ENCODE measurements at places on chromosomes 16 and 17.

DNA sequence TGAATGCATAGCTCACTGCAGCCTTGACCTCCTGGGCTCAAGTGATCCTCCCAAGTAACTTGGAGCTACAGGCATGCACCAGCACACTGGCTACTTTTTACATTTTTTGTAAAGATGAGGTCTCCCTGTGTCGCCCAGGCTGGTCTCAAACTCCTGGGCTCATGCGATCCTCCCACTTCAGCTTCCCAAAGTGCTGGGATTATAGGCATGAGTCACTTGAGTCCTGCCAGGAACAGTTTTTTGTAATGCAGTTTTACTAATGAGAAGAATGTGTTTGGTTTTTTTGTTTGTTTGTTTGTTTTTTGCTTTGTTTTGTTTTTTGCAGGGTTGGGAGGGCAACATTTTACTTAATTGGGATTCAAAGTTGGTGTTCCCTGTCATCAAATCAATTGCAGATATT is 22.2 kb downstream of the SOST start:
- no peak for DNase-seq

DNA sequence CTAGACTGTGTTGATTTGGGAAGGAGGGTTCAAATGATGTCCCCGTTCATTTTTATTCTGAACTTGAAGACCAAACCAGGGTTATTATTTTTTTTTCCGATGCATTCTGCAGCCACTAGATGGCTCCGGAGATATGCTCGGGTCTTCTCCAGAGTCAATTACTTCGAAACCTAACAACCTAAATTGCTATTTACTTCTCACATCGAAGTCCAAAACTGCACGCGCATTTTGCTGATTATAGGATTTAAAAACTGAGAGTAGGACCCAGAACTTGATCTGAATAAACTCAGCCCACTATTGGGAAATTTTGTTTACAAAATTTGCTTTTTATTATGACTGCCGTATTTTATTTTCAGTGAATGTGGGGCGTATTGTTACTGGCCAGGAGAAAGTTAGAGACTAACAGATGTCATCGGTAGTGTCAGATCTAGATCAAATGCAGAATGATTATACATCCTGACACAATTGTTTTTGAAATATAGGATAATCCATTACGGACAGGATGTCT is 263.8 kb downstream of the HS3ST3A1 start:
- no peak for DNase-seq

DNA sequence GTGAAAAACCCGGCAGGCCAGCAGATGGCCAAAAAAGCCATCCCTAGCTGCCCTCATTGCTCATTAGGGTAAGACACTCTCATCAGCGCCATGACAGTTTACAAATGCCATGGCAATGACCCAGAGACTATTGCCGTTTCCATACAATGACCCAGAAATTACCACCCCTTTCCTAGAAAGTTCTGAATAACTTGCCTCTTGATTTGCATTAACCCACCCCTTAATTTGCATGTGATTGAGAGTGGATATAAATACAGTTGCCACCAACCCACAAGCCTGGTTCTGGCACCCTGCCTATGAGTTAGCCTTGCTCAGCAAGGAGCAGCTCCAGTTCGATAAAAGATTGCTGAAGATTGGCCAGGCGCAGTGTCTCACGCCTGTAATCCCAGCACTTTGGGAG is 16.1 kb upstream of the C16orf54 start:
- no peak for DNase-seq

DNA sequence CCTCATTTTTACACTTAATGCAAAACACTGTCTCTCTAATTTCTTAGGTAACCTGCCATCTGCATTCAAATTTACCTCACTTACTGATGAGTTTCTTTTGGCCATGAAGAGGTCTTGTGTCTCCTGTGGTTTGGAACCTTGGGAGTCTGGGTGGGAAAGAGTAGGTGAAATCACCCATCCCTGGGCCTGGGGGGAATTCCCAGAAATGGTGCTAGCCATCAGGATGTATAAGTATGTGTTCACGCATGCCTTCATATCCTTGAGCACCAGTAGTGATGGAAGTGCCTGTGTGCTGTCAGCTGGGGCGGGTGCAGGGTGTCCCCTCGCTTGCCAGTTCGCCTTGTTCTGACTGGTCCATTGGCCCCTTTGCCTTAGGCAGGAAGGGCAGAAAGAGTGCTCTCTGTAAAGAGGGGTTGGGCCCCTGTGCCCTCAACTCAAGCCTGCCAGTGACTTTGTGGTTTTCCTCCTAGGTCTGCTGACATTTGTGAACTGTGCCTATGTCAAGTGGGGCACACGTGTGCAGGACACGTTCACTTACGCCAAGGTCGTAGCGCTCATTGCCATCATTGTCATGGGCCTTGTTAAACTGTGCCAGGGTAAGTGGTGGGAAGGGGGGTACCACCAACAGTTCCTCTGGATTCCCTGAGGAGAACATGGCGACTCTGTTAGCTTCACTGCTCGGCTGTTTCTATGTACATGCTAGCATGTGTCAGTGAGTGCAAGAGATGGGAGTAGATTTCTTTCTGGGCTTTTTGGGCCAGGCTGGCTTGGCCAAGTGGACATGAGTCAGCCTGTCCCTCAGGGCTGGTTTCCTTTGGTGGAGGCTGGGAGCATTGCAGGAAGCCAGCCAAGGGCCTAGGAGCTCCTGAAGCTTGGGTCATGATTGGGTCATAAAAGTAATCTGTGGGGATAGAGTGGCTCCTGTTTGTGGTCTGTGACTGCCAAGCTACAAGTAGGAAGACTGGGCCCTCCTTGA is 23.2 kb downstream of the SLC7A6OS start:
- DNase-seq: peak; percentile 23

DNA sequence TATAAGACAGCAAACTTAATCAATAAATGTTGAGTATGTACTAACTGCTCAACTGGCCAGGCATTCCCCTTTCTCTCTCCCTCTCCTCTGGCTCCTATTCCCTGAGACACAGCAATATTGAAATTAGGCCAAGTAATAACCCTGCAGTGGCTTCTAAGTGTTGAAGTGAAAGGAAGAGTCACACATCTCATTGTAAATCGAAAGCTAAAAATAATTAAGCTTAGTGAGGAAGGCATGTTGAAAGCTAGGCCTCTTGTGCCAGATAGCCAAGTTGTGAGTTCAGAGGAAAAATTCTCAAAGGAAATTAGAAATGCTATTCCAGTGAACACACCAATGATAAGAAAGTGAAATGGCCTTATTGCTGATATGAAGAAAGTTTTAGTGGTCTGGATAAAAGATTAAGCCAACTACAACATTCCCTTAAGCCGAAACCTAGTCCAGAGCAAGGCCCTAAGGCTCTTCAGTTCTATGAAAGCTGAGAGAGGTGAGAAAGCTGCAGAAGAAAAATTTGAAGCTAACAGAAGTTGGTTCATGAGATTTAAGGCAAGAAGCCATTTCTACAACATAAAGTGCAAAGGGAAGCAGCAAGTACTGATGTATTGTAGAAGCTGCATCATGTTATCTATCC is 35.4 kb upstream of the ABCC11 start:
- DNase-seq: no peak

- DNase-seq: no peak
Measured at GRCh38 chr17:21378553-21378952, 2.4 kb downstream of the KCNJ12 start.

- no peak for DNase-seq
Measured at GRCh38 chr17:57629470-57629869, 115.6 kb downstream of the CCDC182 start.

DNA sequence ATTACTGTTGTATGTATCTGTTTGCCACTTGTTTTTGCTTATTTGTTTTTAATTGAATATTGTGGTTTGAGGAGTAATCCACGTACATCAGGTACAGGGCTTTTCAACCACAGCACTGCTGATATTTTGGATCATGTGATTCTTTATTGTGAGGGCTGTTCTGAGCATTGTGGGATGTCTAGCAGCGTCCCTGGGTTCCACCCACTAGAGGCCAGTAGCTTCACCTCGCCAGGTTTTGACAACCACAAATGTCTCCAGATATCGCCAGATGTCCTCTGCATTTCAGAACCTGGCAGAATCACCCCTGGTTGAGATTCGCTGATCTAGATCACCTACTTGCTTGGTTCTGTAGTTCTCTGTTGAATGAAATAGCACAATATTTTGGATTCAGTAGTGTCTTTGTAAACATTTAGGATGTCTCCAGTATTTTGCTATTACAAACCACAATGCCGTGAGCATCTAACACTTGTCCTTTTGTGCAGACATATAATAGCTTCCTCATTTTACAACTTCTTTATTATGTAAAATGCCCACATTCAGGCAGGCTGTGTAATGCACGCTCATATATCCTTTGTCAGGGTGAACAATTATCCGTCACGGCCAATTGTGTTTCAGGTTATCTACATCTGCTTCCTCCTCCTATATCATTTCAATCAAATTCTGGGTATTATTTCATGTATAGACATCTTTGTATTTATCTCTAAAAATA is 380.3 kb downstream of the SNX29 start:
- no peak for DNase-seq

- no peak for DNase-seq
Measured at GRCh38 chr17:38738007-38738662, 8.0 kb downstream of the CISD3 start.

- DNase-seq: peak; percentile 48
Measured at GRCh38 chr16:29641561-29641960, 21.5 kb upstream of the SPN start.

DNA sequence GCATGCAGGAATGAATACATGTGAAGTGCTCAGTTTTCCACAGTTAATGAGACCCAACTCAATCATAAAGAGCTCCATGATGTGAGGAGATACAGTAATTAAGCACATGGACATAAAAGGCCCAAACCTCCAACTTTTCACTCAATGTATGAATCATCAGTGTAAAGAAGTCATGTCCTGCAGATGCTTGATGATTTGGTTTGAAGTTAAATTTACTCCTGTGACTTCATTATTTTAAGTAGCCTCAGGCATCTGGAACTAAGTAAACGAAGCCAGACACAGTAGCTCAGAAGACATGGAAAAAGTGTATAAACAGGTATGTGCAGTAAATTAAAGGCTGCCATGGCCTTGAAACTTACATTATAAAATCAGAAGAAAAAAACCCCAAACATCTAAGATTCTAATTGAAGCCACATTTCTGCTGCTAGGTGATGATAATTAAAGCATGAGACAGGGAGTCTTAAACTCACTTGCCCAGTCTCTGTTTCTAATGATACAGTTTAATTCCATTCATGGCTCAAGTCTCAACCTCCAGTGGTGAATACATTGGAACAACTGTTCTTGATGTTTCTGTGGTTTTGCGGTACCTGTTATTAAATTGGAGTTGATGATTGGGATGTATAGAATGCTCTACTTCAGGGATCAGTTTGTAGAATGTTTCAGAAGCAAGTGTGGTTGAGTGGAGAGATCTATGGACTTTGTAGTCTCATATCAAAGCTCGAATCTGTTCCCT is 28.9 kb upstream of the CCL2 start:
- no peak for DNase-seq

- no peak for DNase-seq
Measured at GRCh38 chr16:15494236-15494635, 59.8 kb downstream of the BMERB1 start.

DNA sequence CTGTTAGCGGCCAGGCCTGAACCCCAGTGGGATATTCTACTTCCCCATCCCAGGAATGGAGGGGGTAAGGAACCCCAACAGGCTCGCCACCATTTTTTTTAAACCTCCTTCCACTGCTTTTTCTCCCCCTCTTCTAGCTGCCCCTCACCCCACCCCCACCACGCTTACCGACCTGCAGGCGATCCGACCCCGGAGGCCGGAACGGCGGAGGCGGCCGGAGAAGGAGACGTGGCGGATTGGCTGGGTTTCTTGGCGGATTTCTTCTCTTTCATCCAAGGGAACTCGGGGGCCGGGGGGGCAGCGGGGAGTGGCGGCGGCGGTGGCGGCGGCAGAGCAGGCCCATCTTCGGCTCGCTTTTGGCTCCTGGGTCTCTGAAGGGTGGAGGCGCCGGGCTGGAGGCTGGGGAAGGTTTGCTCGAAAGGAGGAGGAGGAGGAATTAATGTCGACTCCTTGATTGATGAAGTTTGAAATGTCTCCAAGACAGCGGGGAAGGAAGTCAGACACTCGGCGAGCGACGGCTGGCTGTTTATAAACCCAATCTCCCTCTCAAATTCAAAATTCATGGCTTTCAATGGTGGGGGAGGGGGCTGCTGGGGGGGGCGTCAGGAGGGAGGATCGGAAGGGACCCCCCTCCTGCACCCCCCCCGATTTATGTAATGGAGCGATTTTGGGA is 424 bp downstream of the HOXB2 start:
- DNase-seq: no peak

DNA sequence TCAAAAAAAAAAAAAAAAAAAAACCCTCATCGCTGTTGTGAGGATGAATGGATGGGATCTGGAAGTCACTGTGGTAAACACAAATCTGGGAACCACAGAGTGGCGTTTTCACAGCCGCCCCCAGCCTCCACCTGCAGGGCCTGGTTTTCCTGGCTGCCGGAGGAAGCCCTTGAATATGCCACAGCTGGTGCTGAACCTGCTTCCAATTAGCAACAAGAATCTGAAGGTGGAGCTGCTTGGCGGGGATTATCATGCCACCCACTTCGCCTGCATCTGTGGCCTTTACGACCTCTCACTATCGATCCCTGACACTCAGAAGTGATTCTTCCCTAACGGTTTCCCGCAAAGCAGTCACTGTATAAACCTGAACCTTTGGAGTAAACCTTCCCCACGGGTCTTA is 16.1 kb downstream of the MRM3 start:
- no peak for DNase-seq

GRCh38 chr17:4444782-4445473 is 11.2 kb downstream of the SPNS3 start:
- DNase-seq: no peak

GRCh38 chr17:76083536-76084182 is 4.7 kb downstream of the ZACN start:
- DNase-seq: no peak

DNA sequence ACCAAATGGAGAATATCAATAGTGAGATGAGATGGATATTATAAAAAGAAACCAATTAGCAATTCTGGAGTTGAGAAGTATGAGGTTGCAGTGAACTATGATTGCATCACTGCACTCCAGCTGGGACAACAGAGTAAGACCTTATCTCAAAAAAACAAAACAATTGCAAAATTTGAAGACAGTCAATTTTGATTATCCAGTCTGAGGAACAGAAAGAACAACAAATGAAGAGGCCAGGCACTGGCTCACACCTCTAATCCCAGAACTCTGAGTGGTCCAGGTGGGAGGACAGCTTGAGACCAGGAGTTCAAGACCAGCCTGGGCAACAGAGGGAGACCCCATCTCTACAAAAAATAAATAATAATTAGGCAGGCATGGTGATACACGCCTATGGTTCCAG is 35.0 kb downstream of the USP32 start:
- DNase-seq: no peak

GRCh38 chr17:43342589-43342890 is 56.3 kb upstream of the ARL4D start:
- no peak for DNase-seq
